ENCODE measurements at places on chromosomes 16 and 17. TPM values are rescaled to one million over a fixed set of nuclear protein-coding genes. Genes with fewer than 3 reads are reported as not detected.

Gene TPSB2
- total RNA-seq: not detected

Gene TNS4
- total RNA-seq: 0.16 TPM

Gene SMIM36
- not detected for total RNA-seq

Gene TMEM88
- total RNA-seq: not detected

Gene COASY
- 33.8 TPM for total RNA-seq

Gene TM4SF5
- total RNA-seq: not detected

Gene AANAT
- not detected for total RNA-seq

Gene BEAN1
- 5.6 TPM for total RNA-seq

All from cardiac atrium fibroblast (primary cell).